Stimulated activated CD4-positive, alpha-beta T cell treated with anti-CD3 and anti-CD28 coated beads, Interleukin-1b, Interleukin-23, amount 100 ng/mL, for 1 hour (primary cell): ENCODE measurements at places on chromosomes 3 and 15.

DNA sequence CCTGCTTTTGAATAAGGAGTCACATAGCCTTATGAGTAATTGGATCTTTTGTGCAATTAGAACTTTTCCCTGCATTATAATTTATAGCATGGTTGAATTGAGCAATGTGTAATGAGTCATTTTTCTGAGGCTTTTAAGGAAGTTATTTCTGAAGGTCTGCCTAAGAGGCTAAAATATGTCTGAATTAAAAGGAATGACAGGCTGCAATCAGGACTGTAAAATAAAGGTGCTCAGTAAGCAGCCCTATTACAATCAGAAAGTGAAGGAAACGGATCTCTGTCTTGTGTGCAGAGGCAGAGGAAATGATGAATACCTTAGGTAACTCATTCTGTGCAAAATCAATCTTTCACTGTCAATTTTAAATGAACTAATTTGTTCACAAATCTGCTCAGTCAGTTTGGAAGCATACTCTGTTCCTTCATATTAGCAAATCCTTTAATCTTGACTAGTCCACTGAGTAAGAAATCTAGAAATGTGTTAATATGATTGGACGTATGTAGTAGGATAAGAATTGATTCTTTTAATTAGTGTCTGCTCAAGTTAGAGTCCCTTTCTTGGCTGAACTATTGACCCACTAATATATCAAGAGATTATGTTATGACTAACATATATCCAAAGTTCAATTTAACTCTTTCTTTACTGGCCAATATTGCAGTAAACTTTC lies 290.1 kb downstream of the ZIC1 start:
- DNase-seq: no peak

DNA sequence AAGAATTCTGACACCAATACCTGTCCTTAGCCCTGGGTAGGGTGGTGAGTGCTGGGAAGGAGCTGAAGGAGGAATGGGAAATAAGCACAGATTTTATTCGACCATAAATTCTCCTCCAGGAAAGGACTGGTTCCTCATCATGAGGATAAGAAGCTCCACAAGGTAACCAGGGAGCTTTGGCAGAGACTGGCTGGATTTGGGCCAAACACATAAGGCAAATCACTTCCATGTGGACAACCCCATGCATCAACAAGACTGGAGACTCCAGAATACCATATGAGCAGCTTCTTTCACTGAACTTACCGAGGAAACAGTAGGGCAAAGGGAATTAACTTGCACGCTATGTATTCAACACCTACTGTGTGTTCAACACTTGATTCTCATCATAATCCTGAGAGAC lies 312.5 kb downstream of the NTRK3 start:
- DNase-seq: no peak

GRCh38 chr3:197356741-197357140 lies 58.3 kb upstream of the DLG1 start:
- no peak for DNase-seq

DNA sequence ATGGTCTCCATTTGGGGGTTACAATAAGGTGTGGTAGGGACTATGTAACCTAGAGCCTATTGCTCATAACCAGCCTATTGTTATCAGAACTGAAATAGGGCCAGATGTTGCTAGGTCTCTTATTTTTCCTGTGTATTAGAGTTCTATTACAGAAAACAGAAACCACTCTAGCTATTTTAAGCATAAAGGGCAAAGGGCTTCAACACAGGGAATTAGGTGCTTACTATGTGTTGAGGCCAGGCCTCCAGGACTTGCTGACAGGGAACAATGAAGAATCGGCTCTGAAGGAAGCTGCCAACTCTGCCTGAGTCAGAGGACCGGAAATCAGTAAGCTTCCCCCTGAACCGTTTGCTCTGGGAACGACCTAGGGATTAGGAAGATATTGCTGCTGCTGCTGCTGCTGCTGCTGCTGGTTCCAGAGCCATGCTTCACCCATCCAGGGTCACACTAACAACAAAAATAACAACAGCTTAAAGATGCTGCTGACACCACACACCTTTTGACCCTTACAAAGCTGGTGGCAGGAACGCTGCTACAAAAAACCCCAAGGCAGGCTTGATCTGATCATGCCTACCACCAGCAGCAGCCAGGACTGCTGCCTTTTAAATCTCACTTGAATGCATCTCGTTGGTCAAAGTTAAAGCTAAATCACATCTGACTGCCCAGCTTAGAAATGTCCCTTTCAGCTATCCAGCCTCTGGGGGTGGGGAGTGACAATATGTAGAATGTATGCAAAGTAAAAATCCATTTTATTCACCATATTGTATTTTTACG lies 276.9 kb upstream of the IL12A start:
- no peak for DNase-seq

DNA sequence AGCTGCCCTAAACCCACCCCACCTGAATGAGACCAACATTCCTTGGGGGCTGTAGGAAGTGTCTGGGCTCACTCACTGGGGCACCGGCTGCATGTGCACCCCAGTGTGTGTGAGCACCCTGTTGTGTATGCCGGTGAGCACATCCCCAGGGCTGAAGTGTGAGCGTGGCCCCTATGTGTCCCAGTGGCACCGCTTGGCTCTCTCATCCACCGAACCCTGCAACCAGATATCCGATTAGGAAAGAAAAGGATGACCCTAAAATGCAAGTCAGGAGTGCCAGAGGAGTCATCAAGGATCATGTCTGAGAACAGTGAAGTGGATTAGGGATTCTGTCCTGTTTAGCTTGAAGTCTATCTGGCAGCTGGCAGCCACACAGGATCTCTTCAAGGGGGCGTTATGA lies 84.0 kb upstream of the ALDH1L1 start:
- no peak for DNase-seq

- DNase-seq: no peak
Measured at GRCh38 chr15:60350108-60350507, 47.7 kb downstream of the ANXA2 start.
